ENCODE measurements at places on chromosomes 13 and 19. TPM values are rescaled to one million over a fixed set of nuclear protein-coding genes. Genes with fewer than 3 reads are reported as not detected.

DNA sequence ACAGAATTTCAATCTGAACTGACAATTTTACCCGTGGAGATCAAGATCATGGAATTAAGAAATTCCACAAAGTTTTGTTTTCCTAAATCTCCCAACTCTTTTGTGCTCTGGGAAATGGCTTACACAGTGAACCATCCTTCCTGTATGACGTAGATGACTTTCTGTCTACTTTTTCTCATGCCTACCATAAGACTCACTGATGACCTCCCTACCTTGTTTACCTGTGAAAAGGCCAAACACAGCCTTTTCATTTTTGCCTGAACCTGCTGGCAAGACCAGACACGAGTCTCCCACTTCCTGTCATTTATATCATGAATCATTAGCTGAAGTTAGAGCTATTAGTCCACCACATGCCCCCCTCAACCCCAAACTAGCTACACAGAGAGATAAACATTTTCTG, 4.6 kb upstream of the KBTBD6 start:
- DNase-seq: no peak

GRCh38 chr13:60095300-60095699, 68.4 kb downstream of the DIAPH3 start:
- DNase-seq: no peak

Gene SELENOV
- polyA plus RNA-seq: not detected

Gene ADGRE2
- polyA plus RNA-seq: 0.51 TPM
